Gastroesophageal sphincter (tissue), 4 donors: ENCODE measurements at places on chromosomes 6 and 20. TPM values are rescaled to one million over a fixed set of nuclear protein-coding genes. Genes with fewer than 3 reads are reported as not detected.

PACRG gene
- not detected for total RNA-seq

SNAI1 gene
- 1.4 TPM for total RNA-seq

- no peak for ATAC-seq
Measured at GRCh38 chr6:5941188-5941587, 65.5 kb downstream of the NRN1 start.

TCP11 gene
- total RNA-seq: 0.77 TPM

FOXQ1 gene
- total RNA-seq: 7.0 TPM

DNA sequence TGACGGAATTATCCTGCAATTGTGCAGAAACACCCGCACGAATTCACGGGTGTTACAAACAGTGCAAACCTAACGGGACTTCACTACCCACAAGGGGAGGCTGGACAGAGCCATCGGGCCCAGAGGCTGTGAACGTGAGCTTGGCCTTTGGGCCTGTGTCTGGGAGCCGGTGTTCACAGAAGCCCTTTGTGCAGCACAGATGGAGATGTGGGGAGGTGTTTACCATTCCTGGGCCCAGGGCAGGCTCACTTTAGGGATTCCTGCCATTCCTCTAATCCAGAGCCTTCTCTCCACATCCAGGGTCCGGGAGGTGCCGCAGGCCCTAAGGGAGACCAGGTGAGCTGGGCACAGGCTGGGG is 15.0 kb downstream of the COL9A3 start:
- ATAC-seq: no peak

MYB gene
- 1.2 TPM for total RNA-seq

DNA sequence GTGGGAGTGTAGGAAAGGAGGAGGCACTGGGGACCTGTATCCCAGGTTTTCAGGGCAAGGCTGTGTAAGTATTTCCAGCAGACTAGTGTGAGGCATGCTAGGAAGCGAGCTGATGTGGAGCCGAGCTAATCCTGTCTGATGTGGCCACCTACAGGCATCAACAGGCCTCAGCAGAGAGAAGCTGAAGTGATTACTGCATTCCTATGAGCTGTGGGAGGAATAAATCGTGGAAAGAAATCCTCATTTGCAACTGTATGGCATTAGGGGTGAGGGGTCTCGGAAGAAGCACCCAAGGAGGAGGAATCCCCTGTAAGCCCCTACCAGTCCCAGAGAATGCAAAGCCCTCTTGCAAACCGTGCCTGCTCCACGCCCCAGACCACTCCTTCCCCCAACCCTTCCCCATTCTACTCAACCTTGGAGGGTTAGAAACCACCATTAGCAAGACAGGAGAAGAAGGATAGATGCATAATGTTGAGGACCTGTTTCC is 41.6 kb downstream of the C6orf15 start:
- no peak for ATAC-seq

ZDHHC14 gene
- total RNA-seq: 8.4 TPM

GRCh38 chr20:38748861-38749149 is 545 bp downstream of the ACTR5 start:
- ATAC-seq: no peak

DNA sequence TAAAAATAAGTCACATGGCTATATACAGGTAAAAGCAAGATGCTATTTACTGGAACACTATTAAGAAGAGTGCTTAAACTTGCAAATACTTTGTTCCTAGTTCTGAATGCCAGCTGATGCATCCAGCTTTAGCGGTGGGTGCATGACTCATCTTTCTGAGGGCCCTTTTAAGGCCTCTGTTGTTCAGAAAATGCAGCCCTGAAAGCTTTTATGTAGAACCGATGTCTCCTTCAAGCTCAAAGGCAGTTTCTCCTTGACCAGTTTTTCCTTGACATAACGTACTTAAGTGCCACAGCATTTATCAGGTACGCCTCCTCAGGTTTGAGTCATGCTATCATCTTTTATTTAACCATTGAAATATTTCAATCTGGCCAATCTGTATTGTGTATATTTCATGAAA is 82.8 kb downstream of the MLIP start:
- no peak for ATAC-seq

GRCh38 chr20:8967641-8968245 is 101.1 kb upstream of the PLCB4 start:
- ATAC-seq: no peak

DNA sequence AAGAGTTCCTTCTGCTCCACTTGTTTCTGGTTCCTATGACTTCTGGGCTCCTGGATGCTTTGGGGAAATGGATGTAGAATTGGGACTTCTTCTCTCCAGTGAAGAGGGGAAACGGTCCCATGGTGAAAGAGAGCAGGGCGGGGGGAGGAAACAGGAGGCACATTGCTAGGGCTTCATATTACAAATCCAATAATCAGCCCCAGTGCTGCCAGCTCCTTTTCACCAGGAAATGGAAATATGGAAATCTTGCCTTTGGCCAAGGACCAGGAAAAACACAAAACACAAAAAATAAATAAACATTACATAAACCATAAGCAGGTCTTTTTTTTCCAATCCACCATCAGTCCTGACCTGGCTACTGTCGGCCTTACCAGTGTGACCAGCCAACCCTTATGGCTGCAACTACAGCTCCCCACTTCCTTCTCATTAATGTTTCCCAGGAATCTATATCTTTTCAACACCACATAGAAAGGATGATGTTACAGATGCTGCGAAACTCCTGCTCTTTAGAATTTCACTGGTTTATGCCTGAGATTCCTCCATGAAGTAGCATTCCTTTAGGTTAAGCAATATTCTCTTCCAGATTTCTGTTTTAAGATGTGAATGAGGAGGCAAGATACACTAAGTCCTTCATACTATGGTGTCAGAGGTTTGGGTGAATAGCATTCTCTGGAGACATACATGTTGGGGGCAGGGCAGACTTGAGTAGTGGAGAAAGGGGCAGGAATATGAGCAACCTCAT is 2.0 kb downstream of the PI3 start:
- no peak for ATAC-seq

DNA sequence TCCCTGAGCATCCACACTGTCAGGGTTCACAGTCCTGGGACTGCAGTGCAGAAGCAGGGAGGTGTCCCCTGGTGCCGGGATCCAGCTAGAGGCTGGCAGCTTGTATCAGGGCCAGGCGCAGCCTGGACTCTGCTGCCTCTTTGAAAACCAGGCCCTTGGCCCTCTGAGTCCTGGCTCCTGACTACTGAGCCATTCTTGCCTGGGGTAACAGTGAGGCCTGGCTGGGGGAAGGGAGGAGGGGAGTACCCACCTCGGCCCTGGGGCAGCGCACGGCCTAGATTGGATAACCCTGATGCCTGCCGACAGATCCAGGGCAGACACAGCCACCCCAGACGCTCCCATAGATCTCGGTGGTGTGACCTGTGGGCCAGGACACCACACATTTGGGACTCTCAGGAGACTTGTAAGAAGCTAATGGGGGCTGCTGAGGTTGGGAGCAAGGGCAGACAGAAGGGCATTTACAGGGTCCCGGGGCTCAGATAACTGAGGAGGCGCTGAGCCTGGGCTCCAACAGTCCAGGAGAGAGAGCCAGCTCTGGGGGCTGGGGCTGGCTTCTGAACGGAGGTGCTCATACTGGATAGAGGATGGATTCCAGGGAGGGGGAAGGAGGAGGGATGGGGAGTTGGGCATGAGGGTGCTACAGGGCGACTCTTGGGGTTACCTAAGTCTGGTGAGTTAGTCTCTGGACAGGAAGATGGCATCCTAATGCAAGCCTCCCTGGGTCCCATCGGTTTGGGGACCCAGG is 30.5 kb downstream of the SPDEF start:
- ATAC-seq: no peak

DNA sequence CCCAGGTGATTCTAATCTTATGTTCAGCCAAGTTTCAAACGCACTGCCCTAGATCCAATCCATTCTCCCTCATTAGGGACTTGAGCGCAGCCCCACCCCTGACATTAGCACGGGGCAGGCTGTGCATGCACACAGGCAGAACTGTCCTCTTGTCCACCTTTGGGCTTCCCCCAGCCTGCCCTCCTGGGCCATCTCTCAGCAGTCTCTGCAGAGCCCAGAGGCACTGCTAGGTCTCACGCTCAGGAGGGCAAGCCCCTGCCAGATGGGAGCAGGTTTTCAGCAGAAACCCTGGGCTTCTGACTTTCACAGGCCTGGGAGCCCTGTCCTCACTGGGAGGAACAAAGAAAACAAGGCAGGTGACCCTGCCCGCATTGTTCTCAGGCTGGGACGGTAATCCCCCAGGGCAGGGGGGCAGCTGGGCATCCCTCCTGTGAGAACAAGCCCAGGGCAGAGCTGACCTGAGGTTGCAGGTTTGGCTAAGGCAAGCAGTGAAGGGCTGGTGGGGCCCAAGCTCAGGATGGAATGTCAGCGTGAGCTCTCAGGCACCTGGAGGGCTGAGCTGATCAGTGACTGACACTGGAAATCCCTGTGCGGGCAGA is 24.5 kb downstream of the KCNK5 start:
- ATAC-seq: no peak

- no peak for ATAC-seq
Measured at GRCh38 chr6:33273129-33273923, 1.5 kb downstream of the RPS18 start.

- ATAC-seq: peak; percentile 73
Measured at GRCh38 chr6:26457264-26457805, 420 bp upstream of the BTN2A1 start.

DNA sequence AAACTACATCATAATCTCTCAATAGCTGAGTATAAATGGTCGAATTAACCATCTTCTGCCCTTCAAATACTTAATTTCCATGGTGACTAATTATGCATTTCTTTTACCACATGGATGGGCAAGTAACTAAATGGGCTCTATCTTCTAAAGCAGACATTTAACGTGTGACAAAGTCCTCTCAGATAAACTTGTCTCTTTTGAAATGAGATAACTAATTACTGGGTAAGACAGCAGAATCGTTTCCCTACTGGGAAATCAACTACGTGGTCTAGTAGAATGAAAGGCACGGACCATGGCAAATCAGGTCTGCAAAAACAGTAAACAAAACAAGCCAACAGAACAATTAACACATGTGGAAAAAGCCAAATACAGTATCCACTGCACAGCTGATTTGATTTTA is 137.7 kb downstream of the BACH2 start:
- no peak for ATAC-seq

GCLC gene
- 73.5 TPM for total RNA-seq

DNA sequence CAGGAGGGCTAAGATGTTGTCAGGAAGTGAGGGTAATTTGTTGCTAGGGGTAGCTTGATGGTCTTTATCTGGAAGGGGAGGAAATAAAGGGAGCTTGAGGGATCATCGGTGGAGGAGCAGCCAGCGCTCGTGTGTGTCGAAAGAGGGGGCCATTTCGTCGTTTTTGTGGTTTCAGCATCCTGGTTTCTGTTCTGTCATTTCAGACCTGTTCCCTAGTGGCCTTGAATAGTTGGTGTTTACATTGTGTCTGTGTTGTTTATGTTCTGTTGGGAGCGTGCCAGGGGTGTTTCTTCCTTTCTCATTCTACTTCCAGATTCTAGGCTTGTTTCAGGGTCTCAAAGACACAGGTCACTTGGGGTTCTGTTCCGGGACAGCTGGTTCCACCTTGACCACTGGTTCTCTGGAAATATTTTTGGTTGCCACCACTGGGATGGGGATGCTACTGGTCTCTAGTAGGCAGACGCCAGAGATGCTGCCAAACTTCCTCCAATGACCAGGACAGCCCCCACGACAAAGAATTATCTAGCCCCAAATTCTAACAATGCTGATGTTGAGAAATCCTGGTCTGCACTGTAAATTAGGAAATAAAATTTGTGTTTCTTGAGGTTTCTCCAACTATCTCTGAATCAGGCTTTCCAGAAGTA is 113.9 kb upstream of the NAA20 start:
- ATAC-seq: no peak

GSTA2 gene
- not detected for total RNA-seq

POPDC3 gene
- not detected for total RNA-seq

ZC3H12D gene
- total RNA-seq: 0.78 TPM

- no peak for ATAC-seq
Measured at GRCh38 chr6:122918714-122919113, 77.3 kb upstream of the CLVS2 start.

DNA sequence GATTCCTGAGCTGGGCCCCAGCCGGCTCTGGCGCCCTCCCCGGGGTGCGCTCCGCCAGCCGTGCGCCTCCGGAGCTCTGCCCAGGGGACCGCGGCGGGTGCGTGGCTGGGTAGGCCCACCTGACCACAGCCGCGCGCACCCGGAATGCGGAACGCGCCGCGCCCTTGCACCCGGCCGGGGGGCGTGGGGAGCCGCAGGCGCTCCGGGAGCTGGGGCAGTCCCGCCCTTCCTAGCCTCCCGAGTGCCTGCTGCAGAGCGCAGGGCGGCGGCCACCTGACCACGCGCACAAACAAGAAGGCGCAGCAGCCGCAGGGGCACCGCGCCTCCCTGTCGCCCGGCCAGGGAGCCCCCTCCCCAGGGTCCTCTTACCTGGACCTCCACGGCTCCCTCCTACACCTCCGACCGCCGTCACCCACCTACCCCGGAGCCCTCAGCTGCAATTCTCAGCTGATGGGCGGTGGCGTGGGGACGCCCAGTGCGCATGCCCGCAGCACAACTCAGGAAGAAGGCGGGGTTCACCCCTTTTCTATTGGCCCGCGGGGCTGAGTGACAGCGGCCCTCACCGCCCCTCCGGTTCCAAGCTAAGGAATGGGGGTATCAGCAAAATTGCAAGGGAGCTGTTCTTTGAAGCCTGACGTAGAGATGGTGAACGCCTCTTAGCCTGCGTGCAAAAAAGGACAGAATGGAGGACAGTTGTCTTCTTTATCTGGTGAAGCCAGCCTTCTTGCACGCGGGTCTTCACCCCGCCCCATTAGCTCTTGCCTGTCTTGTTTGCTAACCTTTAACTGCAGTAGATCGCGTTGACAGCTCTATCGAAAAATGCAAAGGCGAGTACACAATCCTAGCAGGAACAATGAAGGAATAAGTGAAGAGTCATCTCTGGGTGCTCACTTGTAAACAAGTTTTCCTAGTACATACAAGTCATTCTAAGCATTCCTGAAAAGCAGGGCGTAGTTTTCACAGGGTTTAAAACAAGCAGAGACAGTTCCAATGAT is at the start of gene STX7:
Gene STX7, minus strand, starts transcription at position 479 of the 995 bp plus-strand sequence. CDS start 9,586 bp downstream, outside the sequence.
- peak; percentile 97 for ATAC-seq

ATP9A gene
- total RNA-seq: 80.2 TPM

GRCh38 chr6:138821519-138821918 is 25.6 kb downstream of the ECT2L start:
- ATAC-seq: no peak

GRCh38 chr6:2807342-2808090 is 34.1 kb downstream of the SERPINB1 start:
- ATAC-seq: no peak
